CD8-positive, alpha-beta memory T cell (primary cell): ENCODE measurements at places on chromosomes 3 and 15. TPM values are rescaled to one million over a fixed set of nuclear protein-coding genes. Genes with fewer than 3 reads are reported as not detected.

CHRM5 gene
- not detected for total RNA-seq

CCDC80 gene
- total RNA-seq = not detected

ARHGEF26 gene
- total RNA-seq = 0.09 TPM

PAQR9 gene
- total RNA-seq = not detected

PLA2G4F gene
- not detected for total RNA-seq

EEFSEC gene
- total RNA-seq = 21.8 TPM

GRAMD2A gene
- total RNA-seq = not detected

RYK gene
- 26.1 TPM for total RNA-seq

CCDC54 gene
- not detected for total RNA-seq

PLSCR2 gene
- not detected for total RNA-seq

SYNPR gene
- total RNA-seq = not detected

CCR4 gene
- total RNA-seq = 113 TPM

GP5 gene
- total RNA-seq = 0.31 TPM

CNBP gene
- 487 TPM for total RNA-seq

CELF6 gene
- 0.68 TPM for total RNA-seq

LYZL4 gene
- total RNA-seq = not detected

NEDD4 gene
- 9.7 TPM for total RNA-seq

FRMD4B gene
- total RNA-seq = 40.3 TPM

IL20RB gene
- 0.71 TPM for total RNA-seq

ZNF502 gene
- total RNA-seq = 1.7 TPM

P2RY12 gene
- total RNA-seq = not detected

RASGRF1 gene
- total RNA-seq = not detected

LRRC31 gene
- not detected for total RNA-seq

PLAAT1 gene
- total RNA-seq = not detected
